ENCODE measurements at places on chromosomes 5 and 9.

DNA sequence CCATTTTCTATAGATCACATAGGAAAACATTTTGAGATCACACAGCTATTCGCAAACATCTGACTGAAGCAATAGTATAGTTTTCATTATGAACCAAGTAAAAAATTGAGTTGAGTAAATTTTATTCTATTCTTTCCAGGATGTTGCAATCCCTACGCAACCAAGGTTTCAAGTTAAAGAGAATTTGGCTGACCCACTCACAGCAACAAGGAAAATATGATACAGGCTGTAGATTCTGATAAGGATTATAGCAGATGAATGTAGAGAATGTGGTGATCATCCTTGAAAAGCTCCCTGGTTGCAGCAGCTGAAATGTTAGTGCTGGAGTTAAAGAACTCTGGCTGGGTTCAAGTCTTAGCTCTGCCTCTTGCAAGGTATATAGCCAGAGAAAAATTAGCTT, 4.7 kb downstream of the ABCA1 start:
- peak; percentile 91 for DNase-seq

GRCh38 chr5:90888511-90889324, 330.1 kb downstream of the ADGRV1 start:
- peak; percentile 60 for DNase-seq

DNA sequence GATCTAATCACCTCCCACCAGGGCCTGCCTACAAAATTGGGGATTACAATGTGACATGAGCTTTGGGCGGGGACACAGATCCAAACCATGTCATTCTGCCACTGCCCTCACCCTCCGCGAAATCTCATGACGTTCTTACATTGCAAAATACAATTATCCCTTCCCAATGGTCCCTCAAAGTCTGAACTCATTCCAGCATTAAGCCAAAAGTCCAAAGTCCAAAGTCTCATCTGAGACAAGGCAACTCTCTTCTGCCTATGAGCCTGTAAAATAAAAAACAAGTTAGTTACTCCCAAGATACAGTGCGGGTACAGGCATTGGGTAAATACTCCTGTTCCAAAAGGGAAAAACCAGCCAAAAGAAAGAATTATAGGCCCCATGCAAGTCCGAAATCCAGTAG, 14.6 kb upstream of the PCDHAC2 start:
- no peak for DNase-seq

GRCh38 chr5:112696786-112697185, 40.9 kb upstream of the APC start:
- DNase-seq: no peak

GRCh38 chr5:158816011-158816696, 283.6 kb downstream of the EBF1 start:
- DNase-seq: peak; percentile 65

DNA sequence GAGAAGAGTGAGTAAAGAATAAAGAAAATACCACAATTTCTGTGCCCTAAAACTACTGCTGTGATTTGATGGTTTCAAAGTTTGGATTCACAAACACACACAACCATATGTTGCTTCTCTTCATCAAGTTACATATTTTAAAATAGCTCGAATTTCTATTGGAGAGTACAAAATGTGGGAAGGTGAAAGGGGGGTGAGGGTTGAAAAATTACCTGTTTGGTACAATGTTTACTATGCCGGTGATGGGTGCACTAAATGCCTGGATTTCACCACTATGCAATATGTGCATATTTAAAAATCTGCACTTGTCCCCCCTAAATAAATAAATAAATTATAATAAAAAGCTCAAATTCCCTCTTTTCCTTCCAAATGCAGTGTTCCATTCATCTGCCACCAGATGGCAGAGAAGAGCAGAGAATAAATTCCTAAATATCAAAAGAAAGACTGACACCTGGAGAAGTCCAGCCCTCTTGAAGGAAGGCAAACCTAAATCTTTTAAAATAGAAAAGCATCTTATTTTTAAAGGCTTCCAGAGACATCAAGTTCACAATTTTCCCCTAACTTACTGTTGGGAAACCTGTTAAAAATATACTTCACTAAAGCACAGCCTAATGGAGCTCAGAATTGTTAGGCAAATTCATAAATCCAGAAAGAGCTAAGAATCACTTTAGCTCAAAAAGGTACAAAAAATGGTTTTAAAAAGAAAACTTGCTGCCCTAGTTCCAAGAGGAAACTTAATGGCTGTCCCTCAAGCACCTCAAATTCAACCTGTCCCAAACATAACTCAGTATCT, 24.8 kb upstream of the HNRNPA0 start:
- peak; percentile 39 for DNase-seq

DNA sequence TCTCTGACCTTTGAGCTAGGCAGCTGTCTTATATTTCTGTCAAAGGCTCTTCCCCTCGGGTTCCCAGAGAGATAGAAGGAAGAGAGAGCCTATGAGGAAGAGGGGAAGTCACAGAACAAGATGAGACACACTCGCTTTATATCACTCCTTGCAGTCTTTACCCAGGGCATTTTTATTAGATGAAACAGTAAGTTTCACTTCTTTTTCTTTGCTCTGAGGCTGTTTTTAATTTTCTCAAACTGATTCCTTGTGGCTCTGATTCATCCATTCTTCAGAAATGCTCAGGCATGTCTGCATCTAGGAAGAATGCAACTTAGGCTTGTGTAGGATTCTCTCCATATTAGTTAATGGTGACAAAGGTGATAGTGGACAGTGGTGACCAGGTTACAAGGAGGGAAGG, 132.9 kb upstream of the CHD1 start:
- DNase-seq: peak; percentile 84

DNA sequence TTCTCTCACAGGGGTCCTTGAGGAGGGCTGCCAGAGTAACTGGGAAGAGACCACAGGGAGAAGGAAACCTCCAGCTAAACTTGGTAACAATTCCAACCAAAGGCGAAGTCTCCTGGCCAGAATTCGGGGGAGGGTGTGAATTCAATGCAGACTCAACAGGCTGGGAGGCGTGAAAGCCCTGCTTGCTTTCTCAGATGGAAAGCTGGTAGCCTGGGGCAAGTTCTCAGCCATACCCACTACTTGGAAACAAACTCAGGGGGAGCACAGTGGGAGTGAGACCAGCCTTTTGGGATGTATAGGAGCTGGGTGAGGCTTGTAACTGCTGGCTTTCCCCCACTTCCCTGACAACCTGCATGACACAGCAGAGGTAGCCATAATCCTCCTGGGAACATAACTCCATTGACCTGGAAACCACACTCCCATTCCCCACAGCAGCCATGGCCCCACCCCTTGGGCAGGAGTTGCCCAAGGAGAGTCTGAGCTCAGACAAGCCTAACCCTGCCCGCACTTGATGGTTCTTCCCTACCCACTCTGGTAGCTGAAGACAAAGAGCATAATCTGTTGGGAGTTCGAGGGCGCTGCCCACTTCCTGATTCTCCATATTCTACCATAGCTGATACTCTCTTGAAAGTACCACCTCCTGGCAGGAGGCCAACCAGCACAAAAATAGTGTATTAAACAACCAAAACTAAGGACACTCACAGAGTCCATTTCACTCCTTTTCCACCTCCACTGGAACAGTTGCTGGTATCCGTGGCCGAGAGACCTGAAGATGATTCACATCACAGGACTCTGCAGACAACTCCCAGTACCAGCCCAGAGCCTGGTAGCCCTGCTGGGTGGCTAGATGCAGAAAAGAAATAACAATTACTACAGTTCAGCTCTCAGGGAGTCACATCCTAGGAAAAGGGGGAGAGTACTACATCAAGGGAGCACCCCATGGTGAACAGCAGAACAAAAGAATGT, 123.8 kb downstream of the FAM170A start:
- DNase-seq: no peak

DNA sequence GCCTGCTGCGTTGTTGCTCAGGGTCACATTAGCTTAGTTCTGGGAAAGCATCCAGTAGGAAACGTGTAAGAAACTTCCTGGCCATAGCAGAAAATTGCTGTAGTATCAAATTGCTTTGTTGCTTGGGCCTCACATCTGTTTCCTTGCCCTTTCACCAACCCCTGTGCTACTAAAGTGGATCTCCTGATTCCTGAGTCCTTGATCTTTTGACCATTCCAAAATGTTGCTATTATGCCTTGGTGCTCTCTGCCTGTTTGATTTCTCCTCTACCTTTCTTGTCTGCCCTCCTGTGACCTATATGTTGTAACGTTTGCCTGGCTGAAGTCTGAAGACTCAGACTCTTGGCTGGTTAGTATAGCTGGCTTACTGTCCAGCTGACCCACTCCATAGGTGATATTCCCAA, 350.5 kb downstream of the ADGRV1 start:
- no peak for DNase-seq

DNA sequence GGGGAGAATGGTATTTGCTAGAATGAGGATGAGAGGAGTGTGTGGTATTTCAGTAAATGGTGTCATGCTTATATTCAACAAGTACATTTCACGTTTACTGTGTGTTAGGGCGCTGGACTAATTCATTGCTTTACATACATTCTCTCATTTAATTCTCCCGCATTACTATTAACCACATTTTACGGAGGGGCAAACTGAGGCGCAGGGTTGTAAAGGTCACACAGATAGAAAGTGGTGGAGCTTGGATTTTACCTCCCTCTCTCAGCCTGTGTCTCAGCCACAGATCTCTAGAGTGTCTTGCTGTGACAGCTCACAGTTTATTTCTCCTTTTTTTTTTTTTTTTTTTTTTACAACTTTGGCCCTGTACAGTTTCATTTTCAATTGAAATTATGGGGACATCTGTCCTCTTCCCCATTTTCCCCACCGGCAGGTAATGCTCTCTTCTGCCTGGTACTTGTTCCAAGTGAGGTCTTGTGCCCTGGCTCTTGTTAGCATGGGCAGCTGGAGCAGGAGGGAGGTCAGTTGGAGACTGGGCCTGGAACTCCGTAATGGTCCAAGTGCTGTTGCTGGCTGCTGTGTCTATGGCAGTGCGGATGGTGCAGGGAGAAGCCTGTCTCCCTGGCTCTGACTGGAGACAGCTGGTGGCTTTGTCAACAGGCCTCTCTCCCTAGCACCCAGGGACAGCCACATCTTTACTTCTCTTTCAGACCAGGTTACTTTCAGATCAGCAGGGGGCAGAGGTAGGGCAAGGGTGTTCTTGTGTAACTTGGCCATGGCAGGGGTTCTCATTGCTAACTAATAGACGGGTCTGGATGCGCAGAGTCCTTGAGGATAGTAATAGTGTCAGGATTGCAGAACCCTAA, 20.5 kb upstream of the NDST1 start:
- DNase-seq: peak; percentile 47

- DNase-seq: no peak
These were observed 309.1 kb downstream of the PSAT1 start for GRCh38 chr9:78606001-78606379.

- DNase-seq: no peak
These were observed 8.9 kb downstream of the CDC42SE2 start for GRCh38 chr5:131272724-131273123.

DNA sequence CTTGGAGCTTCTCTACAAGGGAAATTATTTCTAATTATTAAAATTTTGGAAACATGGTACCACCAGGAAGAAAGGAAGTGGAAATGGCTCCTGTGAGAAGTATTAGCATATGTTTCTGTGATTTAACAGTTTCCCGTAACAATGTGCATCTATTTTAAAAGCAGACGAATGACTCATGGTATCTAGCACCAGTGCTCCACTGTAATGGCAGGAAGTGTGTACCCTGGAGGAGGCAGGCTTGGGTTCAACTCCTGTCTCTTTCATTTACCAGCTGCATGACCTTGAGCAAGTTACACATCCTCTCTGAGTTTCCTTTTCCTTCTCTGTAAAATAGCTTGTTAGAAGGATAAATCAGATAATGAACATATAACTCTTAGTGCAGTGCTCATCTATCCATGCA, 41.0 kb upstream of the ANGPTL2 start:
- DNase-seq: peak; percentile 83

DNA sequence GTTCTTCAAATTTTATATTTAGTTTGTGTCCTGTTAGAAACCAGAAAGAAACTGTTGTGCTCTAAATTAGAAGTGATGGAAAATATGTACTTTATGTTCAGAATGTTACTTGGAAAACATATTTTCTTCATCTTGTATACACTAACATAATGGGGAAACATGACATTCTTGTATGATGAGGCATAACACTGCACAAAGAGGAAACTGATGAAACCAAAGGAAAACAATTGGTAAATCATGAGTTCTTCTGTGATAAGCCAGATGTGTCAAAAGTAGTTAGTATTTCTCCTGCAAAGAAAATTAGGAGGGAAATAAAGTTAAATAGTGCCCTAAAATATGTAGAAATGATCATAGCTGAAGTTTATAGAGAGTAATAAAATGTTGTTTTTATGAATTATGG, 111.1 kb upstream of the FBN2 start:
- DNase-seq: peak; percentile 77

DNA sequence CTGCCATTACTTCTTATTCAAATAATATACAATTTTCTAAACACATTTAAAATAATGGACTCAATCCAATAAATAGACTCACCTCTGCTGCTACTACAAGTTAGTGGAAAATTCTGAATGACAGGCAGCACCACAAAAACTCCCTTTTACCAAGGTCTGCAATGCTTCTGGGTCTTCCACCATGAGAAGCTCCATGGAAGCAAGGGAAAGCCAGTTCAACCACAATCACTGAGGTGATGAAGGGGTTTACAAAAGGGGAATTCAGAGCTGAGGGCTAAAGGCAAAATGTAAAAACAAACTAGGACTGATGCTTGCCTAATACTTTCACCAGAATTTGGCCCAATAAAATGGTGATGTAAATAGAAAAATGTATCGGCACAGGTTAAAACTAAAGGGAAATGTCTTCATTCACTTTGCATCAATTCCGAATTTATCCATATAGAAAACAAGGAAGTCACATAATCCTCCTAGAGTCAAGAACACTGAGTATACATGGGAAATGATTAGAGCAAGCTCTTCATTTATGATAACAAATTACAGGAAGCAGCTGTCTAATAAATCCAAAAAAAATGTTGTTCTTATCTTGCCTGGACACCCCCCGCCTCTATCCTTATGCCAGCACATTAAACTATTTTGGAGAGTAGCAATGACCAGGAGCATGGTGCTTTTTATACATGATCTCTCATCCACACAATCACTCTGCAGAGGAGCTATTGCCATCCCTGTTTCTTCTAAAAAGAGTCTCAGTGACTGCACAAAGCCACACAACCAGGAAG, 66.3 kb upstream of the NFIB start:
- DNase-seq: no peak

DNA sequence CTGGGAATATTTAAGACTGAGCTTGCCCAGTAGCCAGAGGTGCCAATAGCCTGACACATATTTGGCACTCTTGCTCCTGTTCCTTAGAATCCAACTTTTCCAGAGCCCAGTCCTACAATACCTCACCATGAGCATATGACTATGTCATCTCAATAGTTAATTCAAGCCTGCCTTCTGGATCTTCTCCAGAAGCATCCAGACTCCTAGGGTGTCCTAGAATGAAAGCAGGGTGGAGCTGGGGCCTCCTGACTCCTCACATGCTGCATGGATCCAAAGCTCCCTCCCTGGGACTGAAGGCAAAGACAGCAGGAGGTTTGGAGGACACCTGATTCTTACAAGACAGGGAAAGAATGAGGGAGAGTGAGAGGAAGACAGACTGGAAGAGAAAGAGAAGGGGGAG, 37.9 kb downstream of the SH3TC2 start:
- DNase-seq: no peak

- no peak for DNase-seq
These were observed 81.6 kb upstream of the GDNF start for GRCh38 chr5:37921452-37921851.

GRCh38 chr9:2128141-2128540, 113.0 kb downstream of the SMARCA2 start:
- peak; percentile 17 for DNase-seq

- no peak for DNase-seq
These were observed 70.7 kb downstream of the EPB41L4A start for GRCh38 chr5:112348387-112348786.

- peak; percentile 23 for DNase-seq
These were observed 115.9 kb downstream of the ATPSCKMT start for GRCh38 chr5:10133830-10134229.

- no peak for DNase-seq
These were observed 385.2 kb upstream of the KLF4 start for GRCh38 chr9:107874591-107875369.

- no peak for DNase-seq
These were observed 122.2 kb upstream of the TBCA start for GRCh38 chr5:77898385-77898784.
